ENCODE measurements at places on chromosomes 12 and 14.

- no peak for DNase-seq
These were observed 245.8 kb upstream of the NAV3 start for GRCh38 chr12:77584860-77585259.

DNA sequence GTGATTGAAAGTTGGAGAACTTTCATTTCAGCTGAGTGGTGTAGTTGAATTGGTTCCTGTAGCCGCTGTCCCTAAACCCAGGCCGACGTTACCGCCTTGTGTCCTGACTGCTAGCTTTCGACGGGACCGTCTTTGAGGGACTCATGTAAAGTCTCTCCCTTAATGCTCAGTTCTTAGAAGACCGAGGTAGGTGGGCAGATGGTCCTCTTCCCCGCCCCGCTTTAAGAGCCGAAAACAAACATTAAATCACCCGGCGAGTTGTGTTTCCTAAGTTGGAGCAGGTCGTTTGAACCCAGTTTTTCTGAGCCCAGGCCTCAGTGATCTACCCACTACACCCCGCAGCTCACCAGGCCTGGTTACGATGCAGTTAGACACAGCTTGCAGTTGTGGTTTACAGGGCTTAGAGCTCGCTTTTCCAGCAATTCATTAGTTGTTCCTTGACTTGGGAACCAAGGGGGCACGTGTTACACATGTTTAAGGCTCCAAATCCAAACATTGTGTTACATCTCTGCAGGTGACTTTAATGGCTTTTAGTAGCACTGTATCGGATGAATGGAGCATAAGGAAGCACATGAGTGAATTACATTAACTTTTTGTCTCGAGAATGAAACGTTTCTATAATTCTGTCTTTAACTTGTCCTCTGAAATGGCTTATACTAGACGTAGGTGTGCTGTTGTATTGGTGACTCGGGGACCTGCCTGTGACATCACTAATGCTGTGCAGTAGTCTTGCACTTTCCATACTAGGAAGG, 790 bp downstream of the NEDD1 start:
- peak; percentile 53 for DNase-seq

- DNase-seq = peak; percentile 68
These were observed 18.1 kb downstream of the RFC5 start for GRCh38 chr12:118034429-118035189.

- peak; percentile 70 for DNase-seq
These were observed 139.8 kb downstream of the TSPAN9 start for GRCh38 chr12:3216726-3217682.

GRCh38 chr12:15633201-15633600, 156.0 kb downstream of the EPS8 start:
- no peak for DNase-seq

GRCh38 chr12:117695956-117696355, 272.8 kb downstream of the KSR2 start:
- no peak for DNase-seq

- DNase-seq = peak; percentile 67
These were observed 218.0 kb upstream of the RGS6 start for GRCh38 chr14:71714225-71714624.

- DNase-seq = no peak
These were observed 260.2 kb downstream of the BMP4 start for GRCh38 chr14:53696217-53696965.

DNA sequence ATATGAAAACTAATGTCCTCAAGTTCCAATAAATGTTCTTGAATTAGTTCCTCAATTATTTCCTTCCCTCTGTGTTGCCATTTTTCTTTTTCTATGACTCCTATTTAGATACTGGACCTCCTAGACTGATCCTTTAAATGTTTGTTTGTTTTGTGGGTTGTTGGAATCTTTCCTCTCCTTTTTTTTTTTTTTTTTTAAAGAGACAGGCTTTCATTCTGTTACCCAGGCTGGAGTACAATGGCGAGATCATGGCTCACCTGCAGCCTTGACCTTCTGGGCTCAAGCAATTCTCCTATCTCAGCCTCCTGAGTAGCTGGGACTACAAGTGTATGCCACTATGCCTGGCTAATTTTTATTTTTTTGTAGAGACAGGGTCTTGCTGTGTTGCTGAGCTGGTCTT, 9.6 kb downstream of the PRKAG1 start:
- DNase-seq = no peak

- DNase-seq = no peak
These were observed 14.9 kb downstream of the ITGA7 start for GRCh38 chr12:55692631-55693322.

GRCh38 chr14:33897878-33898535, 52.9 kb downstream of the EGLN3 start:
- no peak for DNase-seq

DNA sequence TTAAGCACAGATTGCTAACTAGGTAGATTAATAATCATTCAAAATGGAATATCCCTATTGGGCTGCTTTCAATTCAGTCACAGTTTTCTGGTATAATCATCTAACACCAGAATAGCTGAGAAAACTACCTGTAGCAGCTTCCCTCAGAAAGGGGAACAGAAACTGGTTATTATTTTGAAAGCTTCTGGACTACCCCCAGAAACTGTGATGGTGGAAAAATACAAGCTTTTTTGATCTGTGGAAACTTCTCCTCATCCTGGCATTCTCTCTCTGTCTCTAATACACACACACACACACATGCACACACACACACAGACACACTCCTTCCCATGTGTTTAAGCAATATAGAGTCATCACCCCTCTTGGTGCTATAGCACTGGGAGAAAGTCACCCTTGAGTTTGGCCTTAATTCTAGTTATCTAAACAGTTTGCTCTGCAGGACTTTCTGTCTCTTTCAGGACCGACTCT, 251.5 kb upstream of the LMO3 start:
- no peak for DNase-seq

DNA sequence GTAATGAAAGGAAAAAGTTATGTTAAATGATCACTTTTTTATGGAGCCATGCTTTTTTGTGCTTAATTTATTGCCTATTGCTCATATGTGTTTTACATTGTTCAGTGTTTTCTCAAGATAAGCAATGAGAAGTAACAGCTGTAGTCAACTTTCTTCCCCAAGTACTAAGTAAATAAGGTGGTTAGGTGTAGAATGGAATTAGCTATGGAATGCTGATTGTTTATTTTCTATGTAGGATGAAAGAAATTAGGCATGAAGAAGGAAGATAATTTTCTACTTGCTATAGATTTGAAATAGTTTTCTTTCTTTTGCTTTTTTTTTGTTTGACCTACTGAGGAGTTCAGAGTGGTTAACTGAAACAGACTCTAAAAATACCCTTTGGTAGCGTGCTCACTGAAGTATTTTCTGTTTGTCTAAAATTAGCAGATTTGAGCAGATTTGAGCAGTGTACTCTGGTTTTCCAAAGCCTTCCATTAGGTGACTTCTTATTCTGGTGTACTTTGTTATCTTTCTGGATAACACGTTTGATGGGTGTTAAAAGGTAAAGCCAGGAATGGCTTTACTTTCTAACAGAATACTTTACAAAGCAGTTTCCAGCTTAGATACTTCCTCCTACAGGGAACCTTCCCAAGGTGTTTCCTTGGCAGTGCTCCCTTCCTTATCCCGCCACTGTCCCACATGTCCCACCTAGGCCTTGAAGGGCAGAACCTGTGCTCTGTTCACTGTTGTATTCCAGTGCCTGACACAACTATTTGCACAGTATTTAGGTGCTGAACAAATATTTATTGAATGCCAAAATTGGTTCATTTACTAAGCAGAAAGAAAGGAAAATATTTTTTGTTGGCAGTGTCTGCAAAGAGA, 56.0 kb downstream of the RASSF3 start:
- DNase-seq = no peak

DNA sequence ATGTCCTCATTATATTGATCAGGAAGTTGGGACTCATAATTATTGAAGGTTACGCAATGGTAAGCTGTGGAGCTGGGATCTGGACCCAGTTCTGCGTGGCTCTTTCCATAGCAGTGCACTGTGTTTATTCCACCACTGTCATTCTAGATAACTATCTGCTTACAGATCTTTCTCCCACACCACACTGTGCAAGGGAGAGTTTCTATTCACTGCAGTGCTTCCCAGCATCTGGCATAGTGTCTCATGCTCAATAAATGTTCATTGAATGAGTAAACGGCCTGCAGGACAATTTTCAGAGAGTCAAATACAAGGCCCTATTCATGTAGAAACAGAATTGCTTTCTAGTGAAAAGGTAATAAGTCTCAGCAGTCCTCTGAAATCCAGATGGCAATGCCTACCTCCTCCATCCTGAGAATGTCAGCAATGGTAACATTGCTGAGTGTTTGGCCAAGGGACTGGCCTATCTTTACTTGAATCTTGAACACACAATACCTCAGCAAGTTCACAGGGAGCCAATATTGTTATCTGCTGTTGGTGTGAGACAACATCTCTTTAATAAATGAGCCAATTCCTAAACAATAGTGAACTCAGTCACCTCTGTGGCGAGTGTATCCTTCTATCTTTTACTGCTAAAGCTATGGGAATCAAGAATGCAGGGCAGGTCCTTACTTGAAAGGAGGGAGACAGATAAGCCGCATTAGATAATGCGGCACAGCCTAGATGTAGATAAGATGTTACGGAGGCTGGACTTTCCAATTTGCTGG, 332.4 kb upstream of the PRICKLE1 start:
- peak; percentile 16 for DNase-seq

GRCh38 chr12:5898874-5899273, 46.2 kb downstream of the ANO2 start:
- no peak for DNase-seq

- no peak for DNase-seq
These were observed 5.5 kb downstream of the PABPN1 start for GRCh38 chr14:23326491-23327332.

- DNase-seq = peak; percentile 56
These were observed 22.5 kb downstream of the MRPS35 start for GRCh38 chr12:27733052-27733656.

DNA sequence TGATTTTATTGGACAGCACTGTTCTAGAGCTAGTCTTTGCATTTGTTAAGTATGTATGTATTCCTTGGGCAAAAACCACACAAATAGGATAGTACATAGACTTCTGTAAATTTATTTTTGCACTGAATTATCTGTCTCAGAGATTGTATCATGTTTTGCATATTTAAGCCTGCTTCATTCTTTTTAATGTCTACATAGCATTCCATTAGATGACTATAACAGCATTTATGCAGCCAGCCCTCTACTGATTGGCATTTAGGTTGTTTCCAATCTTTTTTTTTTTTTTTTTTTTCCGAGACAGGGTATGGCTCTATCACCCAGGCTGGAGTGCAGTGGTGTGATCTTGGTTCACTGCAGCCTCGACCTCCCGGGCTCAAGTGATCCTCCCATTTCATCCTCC, 34.5 kb downstream of the SYNDIG1L start:
- DNase-seq = no peak

DNA sequence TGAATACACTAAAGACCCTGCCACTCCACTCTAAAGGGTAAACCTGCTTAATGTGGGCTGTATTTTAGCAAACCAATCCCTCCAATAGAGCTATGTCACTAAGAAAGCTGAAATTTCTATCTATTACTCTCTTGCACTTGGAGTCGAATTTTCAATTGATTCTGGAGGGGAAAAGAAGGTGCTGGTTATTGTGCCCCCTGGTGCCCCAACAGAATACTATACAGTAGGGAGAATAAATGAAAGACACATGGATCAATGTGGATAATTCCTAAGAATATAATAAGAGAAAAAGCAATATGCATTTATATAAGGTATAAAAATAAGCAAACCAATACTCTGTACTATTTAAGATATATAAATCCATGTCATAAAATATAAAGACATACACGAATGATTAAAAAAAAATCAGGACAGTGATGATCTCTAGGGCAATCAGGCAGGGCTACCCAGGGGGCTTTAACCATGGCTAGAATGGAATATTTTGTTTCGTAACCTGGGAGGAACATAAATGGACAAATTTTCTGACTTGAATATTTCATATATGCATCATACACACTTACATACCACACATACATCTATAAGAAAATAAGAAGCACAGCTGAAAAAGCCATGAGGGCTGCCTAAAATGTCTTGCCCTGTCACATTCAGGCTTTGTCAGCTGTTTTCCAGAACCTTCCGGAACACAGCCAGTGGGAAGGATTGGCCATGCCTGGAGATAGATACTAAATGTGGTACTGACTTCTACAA, 54.4 kb downstream of the EFCAB11 start:
- DNase-seq = peak; percentile 44

DNA sequence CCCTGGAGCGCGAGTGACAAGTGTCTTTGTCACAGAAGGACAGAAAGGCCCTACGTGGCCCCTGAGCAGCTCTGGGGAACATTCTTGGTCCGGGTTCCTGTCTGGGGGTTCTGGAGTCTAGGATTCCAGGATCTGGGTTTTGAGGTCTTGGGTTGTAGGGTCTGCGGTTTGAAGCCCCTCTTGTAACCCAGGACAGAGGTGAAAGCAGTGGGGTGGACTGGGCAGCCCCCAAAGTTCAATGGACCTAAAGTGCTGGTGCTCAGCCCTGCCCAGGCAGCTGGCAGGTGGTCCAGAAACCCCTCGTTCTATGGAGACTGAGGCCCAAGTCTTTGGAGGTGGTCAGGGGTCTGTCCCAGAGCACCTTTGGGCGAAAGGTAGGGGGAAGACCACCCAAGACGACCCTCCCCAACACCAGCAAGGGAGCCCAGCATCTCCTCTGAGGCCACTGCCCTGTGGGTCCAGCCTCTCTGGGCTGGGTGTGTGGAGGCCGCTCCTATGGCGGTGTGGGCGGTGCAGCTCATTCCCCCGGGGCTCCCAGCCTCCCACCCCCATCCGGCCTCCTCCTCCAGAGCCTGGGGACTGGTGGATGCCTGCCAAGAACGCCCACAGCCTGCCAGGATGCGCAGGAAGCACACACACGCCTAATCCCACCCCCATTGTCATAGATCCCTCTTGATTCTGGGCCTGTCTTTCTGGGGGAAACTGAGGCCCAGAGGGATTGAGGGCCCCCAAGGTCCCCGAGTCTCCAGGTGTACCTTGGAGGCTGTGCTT, 30.2 kb upstream of the ANKRD9 start:
- no peak for DNase-seq

- no peak for DNase-seq
These were observed 8.1 kb downstream of the ARID2 start for GRCh38 chr12:45737638-45738037.

GRCh38 chr14:64562436-64562835, 12.7 kb downstream of the PPP1R36 start:
- no peak for DNase-seq

GRCh38 chr12:109735825-109736551, 22.4 kb downstream of the FAM222A start:
- no peak for DNase-seq

DNA sequence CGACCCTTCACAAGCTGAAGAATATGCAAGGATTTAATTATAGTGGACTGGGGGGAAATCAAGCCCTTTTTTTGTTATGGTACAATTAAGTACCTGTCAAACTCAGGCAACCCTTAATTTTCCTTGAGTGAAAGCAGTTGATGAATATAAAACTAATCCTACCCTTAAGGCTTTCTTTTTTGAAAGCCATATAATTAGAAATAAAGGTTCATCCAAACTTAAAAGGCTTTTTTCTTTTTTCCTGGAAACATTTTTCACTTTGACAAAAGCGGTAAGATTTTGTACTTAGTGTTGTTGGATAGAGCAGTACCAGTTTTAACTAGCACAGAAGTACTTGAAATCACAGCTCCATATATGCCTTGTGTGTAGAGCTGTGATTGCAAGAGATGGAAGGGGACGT, 91.9 kb upstream of the MANSC4 start:
- no peak for DNase-seq

GRCh38 chr12:6953442-6954315, 2.5 kb downstream of the PTPN6 start:
- DNase-seq = peak; percentile 55

GRCh38 chr14:50769863-50770500, 61.0 kb downstream of the NIN start:
- no peak for DNase-seq
